ENCODE measurements at places on chromosomes 3 and 15.

DNA sequence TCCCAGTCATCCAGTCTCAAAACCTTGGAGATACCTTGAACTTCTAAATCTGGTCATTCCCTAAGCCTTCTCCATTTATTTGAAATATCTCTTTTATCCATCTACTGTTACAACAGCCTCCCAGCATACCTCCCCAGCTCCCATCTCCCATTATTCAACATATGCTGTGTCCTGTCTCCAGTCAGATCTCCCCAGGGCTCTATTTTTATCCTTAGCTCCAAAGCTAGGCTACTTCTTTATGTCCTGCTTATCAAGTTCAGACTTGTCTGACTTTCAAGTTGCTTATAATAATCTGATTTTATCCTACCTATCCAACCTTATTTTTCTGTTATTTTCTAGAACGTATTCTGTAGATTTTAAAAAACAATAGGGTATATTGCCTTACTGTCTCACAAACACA is 44.2 kb downstream of the IQGAP1 start:
- DNase-seq: no peak

GRCh38 chr3:12442654-12443501 is 41.4 kb upstream of the TSEN2 start:
- DNase-seq: no peak

DNA sequence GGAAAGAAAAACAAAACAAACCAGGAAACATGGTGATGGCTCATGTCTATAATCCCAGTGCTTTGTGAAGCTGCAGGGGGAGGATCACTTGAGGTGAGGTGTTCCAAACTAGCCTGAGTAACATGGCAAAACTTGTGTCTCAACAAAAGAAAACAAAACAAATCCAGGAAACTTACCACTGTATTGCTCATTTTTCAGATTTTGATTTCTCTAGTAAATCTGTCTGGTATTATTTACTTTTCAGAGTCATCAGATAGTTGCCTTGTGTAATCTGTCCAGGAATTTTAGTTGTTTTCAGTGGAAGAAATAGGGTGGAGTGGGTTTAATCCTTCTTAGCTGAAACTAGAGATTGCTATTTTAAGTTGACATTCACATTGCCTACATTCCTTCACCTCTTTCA is 91.8 kb upstream of the ALCAM start:
- DNase-seq: no peak

DNA sequence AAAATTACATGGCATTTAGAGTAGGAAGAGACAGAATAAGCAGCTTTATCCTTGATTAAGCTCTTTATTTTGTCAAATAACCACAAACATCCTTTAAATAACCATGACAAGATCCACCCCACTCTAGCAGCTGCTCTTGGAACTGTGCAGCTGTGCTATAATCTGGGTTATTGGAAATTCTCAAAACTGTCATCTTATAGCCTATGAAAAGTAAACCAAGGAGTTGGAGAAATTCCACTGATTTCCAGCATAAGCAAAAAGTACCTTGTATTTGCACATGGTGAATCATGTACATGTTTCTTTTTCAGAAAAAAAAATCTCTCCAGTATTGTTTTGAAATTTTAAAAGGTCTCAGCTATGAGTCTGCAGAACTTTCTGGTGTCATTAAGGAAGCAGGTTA is 88.8 kb upstream of the ABI3BP start:
- no peak for DNase-seq

Data from posterior cingulate gyrus (tissue), 11 donors.